Myometrial cell (primary cell): ENCODE measurements at places on chromosomes 16 and 17. TPM values are rescaled to one million over a fixed set of nuclear protein-coding genes. Genes with fewer than 3 reads are reported as not detected.

The CACNG5 gene
- not detected in 2 replicates for total RNA-seq

The TMEM204 gene
- total RNA-seq: 28.5 and 39.8 TPM in 2 replicates

The ADAP2 gene
- 2.9 and 9.4 TPM in 2 replicates for total RNA-seq

The CFAP52 gene
- total RNA-seq: not detected in 2 replicates

The C1QTNF8 gene
- total RNA-seq: not detected in 2 replicates

The OR3A2 gene
- total RNA-seq: not detected in 2 replicates

The GRIN2C gene
- total RNA-seq: not detected in 2 replicates

The CLEC18B gene
- total RNA-seq: not detected in 2 replicates

The CLEC19A gene
- total RNA-seq: not detected in 2 replicates

The PROCA1 gene
- 0.18 and 2.3 TPM in 2 replicates for total RNA-seq

The SNAI3 gene
- not detected in 2 replicates for total RNA-seq

The IRX5 gene
- total RNA-seq: not detected in 2 replicates

The ARHGAP27 gene
- 0.89 and 1.4 TPM in 2 replicates for total RNA-seq

The DRC3 gene
- under 0.01 TPM in 2 replicates for total RNA-seq

The CDRT15L2 gene
- total RNA-seq: not detected in 2 replicates

The KSR1 gene
- total RNA-seq: 4.3 and 5.5 TPM in 2 replicates

The HYDIN gene
- total RNA-seq: 0.18 TPM in 1 of 2 replicates, not detected in the other

The ENO3 gene
- total RNA-seq: 3.4 TPM in 1 of 2 replicates, not detected in the other

The METTL2A gene
- total RNA-seq: 21.6 and 23.0 TPM in 2 replicates

The ACSM2A gene
- total RNA-seq: not detected in 2 replicates

The CCDC154 gene
- not detected in 2 replicates for total RNA-seq

The NLRC5 gene
- total RNA-seq: 13.0 and 13.5 TPM in 2 replicates

The CCDC144A gene
- under 0.01 and 0.71 TPM in 2 replicates for total RNA-seq

The DOC2B gene
- not detected in 2 replicates for total RNA-seq

The GPT2 gene
- total RNA-seq: 20.2 and 32.0 TPM in 2 replicates

The NHLRC4 gene
- 2.8 and 3.2 TPM in 2 replicates for total RNA-seq

The TNFSF13 gene
- 0.53 and 6.1 TPM in 2 replicates for total RNA-seq

The ASPA gene
- total RNA-seq: 1.2 and 1.6 TPM in 2 replicates

The GAN gene
- 2.5 and 4.3 TPM in 2 replicates for total RNA-seq

The G6PC1 gene
- not detected in 2 replicates for total RNA-seq

The AXIN2 gene
- under 0.01 and 0.58 TPM in 2 replicates for total RNA-seq

The KATNB1 gene
- 34.6 and 40.9 TPM in 2 replicates for total RNA-seq

The SMIM36 gene
- total RNA-seq: not detected in 2 replicates

The DNAAF8 gene
- 0.35 and 2.6 TPM in 2 replicates for total RNA-seq

The TEKT1 gene
- total RNA-seq: not detected in 2 replicates

The TEX14 gene
- not detected in 2 replicates for total RNA-seq

The KRT12 gene
- under 0.01 TPM in 1 of 2 replicates, not detected in the other for total RNA-seq

The OR4D1 gene
- total RNA-seq: not detected in 2 replicates

The DNASE1L2 gene
- total RNA-seq: 0.18 and 5.5 TPM in 2 replicates

The NUDT16L1 gene
- 42.5 and 43.0 TPM in 2 replicates for total RNA-seq

The EPOP gene
- total RNA-seq: 0.58 and 0.71 TPM in 2 replicates

The MMP2 gene
- 147 and 154 TPM in 2 replicates for total RNA-seq

The DHX58 gene
- 9.8 and 9.9 TPM in 2 replicates for total RNA-seq

The CIITA gene
- total RNA-seq: not detected in 2 replicates

The ITGAX gene
- 0.86 and 1.9 TPM in 2 replicates for total RNA-seq

The SLC13A2 gene
- total RNA-seq: not detected in 2 replicates

The ABCC3 gene
- 1.7 and 4.1 TPM in 2 replicates for total RNA-seq
